Brain pericyte (primary cell): ENCODE measurements at places on chromosomes 6 and 20.

GRCh38 chr6:49333345-49334125 lies 129.5 kb downstream of the MMUT start:
- no peak for DNase-seq

DNA sequence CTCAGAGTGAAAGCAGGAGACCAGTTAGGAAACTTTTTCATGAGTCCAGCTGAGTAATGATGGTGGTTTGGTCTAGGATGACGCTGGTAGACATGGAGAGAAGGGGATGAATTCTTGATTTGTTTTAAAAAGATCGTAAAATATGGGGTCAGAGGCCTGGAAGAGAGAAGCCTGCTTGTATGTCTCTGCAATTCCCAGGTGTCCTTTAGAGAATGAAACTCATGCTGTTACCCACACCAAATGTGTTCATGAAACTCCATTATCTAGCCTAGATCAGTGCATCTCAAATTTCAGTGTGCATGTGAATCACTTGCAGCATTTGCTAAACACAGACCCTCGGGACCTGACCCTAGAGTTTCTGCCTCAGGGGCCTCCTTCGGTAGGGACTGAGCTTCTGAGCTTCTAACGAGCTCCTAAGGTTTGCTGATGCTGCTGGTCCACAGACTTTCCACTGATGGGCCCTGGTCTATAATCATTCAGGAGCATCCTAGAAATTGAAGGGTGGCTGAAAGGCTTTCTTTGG lies 302.0 kb upstream of the PLCB4 start:
- no peak for DNase-seq

DNA sequence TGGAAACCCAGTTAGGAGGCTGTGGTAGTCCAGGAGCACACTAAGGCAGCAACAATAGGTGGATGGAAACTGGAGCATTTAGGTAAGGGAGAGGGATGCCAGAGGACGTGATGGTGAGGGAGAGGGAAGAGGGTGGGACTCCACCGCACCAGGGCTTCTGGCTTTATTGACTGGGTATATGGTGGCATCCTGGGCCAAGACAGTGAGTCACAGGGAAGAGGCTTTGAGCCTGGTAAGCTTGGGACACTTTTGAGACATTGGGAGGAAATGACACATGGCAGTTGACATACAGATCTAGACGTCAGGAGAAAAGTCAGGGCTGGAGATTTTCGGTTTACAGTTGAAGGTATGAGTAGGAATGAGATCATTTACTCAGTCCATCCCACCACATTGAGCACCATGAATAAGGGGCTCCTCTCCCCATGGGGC lies 14.9 kb downstream of the NT5E start:
- no peak for DNase-seq

GRCh38 chr20:43942201-43942590 lies 27.5 kb downstream of the TOX2 start:
- DNase-seq = no peak

DNA sequence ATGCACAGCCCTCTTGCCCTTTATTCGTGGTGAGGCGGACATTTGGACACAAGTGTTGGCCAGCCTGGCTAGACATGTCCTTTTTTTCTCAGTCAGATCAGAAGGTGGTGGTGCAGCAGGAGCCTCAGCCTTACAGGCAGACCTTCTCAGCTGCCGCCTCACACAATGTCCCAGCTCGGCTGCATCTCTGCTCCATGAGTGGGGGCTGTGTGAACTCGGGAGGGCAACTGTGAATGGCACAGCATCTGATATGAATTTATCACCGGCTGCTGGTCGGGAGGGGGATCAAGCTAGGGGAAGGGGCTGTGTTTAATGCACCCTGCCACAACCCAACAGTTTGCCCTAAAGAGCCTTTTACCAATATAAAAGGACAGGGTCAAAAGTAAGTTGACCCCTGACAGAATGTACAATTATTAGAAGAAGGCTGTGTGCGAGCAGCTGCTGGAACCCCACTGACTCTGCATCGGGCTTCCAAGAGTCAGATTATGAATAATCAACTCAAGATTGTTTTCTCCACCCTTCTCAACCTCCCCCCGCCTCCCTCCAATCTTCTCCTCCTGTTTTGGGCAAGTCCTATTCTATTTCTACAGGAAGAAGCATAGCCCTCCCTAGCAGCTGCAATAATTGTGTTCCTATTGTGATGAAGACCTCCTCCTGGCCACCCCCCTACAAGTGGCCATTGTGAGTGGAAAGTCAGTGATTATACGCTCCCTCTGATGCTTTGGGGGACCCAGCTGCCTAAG lies 245.2 kb downstream of the PKHD1 start:
- DNase-seq = no peak

GRCh38 chr6:72675396-72675795 lies 53.5 kb downstream of the KCNQ5 start:
- DNase-seq = no peak

GRCh38 chr6:46796848-46797580 lies 3.8 kb downstream of the MEP1A start:
- DNase-seq = no peak

- DNase-seq = no peak
Measured at GRCh38 chr20:58640446-58640845, 10.6 kb upstream of the STX16 start.

DNA sequence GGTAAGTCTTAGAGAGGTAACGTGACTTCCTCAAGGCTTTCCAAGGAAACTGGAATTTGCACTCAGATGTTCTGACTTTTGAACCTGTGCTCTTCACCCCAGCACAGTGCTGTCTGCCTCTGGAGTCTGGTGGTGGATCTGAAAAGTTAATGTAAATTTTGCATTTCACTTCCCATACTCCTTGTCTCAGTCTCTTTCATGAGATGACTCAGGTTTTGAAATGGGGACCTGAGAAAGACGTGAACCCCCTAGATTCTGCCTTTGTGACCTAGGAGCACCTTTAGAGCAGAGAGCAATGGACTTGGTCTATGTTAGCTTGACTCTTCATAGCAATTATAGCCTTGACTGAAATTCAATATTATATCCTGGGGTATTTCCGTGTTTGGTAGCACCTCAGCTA lies 223.0 kb downstream of the QKI start:
- no peak for DNase-seq

DNA sequence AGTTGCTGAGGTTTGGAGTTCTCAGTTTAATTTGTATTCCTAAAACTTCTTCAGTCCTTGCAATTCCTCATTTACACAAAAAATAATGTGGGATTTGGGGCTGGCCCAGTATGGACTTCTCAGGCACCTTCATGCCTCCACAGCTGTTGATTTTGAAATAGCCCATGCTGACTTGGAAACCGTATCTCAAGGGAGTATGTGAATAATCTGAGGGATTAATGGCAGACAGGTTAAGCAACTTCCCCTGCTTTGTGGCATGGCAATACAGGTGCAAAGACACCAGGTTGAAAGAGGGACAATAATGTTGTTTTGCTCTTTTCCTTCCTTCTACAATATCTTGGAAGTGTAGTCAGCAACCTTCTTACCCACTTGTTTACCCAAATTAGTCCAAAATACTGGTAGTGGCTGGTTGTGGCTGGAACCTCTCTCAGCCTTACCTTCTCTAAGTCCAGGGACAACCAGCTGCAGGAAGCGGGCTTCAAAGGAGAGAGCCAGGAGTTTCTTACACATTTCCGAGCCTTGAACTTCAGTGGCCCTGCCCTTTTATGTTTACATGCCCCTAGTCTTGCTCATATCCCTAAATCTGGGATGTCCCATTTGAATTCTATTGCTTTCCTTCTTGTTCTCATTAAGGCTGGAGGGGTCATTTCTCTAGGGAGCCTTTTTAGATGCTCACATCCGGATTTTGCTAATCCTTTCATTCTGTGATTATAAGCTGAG lies 44.1 kb upstream of the ADGRF1 start:
- no peak for DNase-seq

DNA sequence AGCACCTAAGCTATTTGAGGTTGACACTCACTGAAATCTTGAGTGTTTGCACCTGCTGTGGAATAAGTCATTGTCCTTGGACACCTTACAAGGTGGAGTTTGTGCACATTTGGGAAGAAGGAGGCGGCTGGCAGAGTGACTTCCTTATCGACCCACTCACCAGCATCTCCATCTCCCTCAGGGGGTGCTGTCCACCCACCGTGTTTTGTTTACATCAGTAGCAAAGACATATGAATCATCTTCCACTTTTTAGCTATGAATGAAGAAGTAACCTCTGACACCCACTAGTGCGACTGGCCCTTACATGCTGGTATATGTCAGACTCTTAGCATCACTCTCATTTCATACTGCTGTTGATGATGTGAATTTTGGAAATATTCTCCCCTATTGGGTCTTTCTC lies 119.5 kb upstream of the SGK1 start:
- no peak for DNase-seq

GRCh38 chr6:69948479-69949114 lies 82.2 kb downstream of the COL19A1 start:
- DNase-seq = no peak

- no peak for DNase-seq
Measured at GRCh38 chr20:2133318-2134183, 31.9 kb downstream of the STK35 start.

GRCh38 chr20:39009348-39009747 lies 47.2 kb downstream of the DHX35 start:
- no peak for DNase-seq

DNA sequence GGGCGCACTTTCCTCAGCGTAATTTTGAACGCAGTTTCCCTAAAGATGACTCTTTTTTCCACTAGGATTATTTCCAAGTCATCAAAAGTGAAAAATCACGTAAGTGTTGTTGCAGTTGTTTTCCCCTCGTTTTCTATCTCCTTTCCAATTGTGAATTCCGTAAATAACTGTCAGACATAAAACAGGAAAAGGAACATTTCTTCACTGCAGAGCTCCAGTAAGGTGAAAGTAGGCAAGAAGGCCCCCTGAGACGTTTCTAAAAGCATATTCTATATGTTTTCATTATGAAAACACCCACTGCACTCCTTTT lies 17.8 kb downstream of the HIVEP2 start:
- DNase-seq = no peak

GRCh38 chr6:6556738-6557503 lies 31.6 kb upstream of the LY86 start:
- DNase-seq = no peak

DNA sequence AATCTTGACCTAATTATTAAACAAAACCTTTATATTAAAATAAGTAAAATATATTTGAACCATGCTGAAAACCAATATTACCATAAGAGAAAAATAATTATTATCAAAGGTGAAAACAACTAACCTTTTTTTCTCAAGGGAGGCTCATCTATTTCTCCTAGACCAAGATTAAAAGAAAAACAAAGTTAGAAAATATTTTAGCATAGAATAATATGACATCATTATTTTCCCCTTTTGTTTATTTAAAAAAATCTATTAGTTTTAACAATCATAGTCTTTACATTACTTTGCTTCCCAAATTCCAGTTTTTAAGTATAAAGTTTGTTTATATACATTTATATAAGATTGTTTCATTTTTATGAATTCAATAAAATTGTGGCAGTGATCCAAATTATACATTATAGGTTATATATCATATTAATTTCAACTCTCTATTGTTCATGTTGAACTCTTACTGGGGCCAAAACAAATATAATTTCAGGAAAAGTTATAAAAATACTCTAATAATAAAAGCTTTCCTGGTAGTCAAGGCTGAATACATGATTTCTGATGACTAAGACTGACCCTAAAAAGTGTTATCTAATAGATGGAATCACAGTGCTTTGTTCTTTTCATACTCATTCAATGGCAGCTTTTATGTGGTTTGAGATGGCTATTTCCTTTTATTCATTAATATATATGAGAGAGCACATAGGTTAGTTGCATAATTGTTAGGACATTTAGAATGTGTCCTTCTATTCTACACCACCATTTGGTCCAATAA lies 89.4 kb downstream of the TRDN start:
- no peak for DNase-seq

- no peak for DNase-seq
Measured at GRCh38 chr6:168709390-168709789, 268.4 kb downstream of the SMOC2 start.

DNA sequence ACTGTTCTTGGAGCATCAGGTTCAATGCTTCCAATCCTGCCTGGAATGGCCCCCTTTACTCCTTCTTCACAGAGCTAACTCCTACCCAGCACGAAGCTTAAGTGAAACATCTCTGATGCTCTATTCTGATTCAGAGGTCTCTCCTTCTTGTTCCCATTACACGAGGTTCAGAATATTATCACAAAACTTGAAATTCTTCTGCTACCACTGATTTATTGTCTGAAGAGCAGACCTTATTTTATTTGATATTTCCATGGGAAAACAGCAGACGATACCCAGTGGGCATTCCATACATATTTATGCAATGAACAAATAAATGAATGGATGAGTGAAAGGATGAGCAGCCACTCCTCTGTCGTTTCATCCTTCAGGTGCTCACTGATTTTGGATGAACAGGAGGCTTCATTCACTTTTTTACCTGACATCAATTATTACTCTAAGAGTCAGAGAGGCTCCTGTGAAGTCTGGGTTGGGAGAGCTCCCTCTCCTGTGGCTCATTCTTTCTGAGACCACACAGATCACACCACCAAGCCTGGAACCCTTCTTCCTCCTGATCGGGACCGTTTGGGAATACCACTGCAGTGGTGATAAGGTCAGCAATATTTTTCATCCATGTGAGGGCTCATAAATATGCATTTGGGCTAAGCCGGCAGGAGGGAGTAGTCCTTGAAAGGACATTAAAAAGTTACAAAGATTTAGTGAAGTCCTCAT lies 25.8 kb downstream of the SMLR1 start:
- DNase-seq = no peak

GRCh38 chr20:42003380-42003779 lies 385.2 kb upstream of the CHD6 start:
- no peak for DNase-seq

DNA sequence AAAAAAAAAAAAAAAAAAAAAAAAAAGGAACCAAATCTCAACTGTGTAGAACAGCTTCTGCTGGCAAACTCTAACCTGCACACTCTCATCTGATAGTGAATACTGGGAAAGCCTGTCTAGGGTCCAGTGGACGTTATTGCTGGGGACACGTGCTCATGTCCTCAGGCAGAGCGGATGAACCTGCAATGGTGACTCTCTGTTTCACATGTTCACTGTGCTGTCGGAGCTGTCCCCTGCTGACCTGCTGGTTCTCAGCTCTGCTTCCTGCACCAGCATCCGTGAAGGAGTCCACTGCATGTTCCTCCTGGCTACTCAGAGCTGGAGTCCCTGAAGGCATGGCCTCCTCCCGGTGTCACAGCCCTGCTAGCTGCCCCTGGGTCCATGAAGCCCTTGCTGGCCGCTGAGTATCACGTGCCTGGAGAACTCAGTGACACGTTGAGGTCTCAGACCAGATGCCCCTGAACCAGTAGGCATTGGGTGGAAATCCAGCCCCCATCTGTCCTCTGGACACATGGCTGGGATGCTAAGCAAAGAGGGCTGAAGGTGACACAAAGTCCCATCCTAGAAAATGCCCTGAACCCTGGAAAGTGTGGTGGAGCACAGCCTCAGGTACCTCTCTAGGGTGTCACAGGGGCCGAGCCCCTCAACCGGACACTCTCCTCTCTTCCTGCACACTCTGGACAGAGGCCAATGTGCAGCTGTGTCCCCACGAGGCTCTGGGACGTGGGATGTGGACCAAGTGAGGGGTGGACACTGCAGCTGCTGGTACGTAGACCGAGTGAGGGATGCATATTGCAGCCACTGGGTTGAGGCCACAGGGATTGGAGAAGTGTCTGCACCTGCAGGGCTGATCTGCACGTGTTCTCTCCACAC lies 54.9 kb upstream of the FRMD1 start:
- DNase-seq = no peak
